ENCODE measurements at places on chromosomes 4 and X. TPM values are rescaled to one million over a fixed set of nuclear protein-coding genes. Genes with fewer than 3 reads are reported as not detected.

DNA sequence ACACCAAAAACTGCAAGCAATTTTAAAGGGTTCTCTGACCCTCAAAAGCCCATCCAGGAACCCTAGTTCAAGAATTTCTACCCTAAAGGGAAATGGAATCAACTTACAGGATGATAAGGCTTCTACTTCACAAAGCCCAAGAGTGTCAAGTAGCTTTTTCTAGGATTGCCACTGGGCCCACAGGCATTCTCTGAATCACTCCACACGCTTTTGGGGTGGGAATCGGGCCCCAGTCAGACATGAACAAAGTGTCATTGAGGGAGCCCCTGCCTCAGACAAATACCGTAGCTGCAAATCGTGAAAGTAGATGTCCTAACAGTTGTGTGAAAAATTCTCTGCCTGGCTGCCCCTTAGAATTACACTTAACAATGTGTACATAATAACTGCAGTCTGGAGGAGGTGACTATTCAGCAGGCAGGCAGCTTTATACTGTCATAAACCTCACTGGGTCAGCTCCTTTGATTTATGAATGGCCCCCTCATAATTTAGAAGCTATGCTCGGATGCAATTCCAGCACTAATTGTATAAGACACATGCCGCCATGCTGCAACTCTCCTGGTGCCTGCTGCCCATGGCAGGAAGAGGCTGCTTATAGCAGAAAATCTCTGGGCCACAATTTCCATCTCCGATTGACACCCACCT lies 36.7 kb downstream of the CHRDL1 start:
- no peak for DNase-seq

DNA sequence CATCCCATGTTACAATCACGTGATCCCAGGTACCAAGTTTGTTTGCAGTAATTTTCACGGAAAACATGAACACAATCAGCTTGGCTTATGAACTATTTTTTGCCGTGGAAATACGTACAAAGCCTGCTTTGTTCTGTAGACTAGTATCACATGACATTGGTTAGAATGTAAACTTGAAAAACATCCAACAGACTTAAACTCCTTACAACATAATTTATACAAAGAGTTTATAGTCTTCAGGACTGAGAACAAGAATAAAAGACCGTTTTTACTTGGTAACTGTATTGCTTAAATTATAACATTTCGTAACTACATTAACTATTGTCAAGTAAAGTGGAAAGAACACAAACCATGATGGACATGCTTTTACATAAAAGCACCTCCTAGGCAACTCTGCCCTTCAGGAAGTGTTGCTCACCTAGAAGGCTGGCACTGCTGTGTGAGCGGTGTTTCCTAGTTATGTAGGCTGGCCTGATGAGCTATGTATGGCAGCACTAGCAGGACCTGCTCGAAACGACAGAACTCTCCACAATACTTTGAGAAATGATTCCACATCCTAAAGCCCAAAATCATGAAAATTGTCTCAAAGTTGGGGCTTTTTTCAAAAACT lies 41.8 kb upstream of the WDR1 start:
- DNase-seq: no peak

Gene RRH
- polyA plus RNA-seq: 0.15 TPM

Gene WNK3
- polyA plus RNA-seq: 1.1 TPM

Gene HNRNPH2
- 72.4 TPM for polyA plus RNA-seq

DNA sequence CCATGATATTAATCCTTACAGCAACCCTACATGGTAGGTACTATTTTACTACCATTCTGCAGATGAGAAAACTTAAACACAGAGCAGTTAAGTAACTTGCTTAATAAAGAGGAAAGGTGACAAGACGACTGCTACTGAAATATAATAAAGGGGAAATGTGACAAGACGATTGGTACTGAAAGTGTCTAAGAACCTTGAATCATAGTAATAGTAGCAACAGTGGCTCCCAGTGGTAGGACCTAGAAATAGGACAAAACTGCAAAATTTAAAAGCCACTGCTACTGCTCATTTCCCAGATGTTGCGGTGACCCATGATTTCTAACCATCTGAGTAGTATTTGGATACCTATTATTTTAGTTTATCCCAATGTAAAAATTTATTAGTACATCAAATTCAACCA lies 89.5 kb downstream of the TASL start:
- no peak for DNase-seq

DNA sequence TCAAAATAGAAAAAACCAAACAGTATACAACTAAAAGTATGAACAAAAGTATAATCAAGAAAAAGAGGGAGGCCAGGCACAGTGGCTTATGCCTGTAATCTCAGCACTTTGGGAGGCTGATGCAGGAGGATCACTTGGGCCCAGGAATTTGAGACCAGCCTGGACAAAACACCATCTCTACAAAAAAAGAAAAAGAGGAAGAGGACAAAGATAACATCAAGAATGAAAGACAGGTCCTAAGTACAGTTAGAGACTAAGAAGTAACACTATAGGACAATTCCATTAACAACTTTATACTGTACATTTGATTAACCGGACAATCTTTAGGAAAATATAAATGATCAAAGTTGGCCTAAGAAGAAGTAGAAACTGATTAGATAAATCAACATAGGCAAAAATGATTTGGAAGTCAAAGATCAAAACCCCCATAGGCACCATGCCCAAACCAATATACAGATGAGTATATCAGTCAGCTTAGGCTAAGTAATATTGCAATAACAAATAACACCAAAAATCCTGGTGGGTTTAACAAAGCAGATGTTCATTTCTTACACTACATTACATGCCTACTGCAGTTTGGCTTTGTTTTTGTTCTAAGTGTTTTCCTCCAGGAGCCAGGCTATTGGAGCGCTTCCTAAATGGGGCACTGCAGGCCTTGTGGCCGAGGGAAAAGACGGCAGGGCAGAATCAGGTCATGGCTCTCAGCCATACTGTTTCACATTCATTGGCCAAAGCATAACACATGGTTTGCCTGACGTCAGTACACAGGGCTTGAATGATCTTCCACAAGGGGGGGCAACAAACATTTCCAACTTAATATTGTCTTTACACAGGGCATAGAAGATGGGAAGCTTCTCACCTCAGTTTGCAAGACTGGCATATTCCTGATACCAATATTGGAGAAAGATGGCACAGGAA lies 42.2 kb upstream of the HGFAC start:
- no peak for DNase-seq

Gene ZNF595
- 11.5 TPM for polyA plus RNA-seq

GRCh38 chr4:87461281-87461700 lies 38.9 kb downstream of the NUDT9 start:
- DNase-seq: no peak

- DNase-seq: no peak
Measured at GRCh38 chrX:49111791-49112190, 11.7 kb downstream of the GPKOW start.

GRCh38 chrX:42432552-42432951 lies 345.4 kb downstream of the PPP1R2C start:
- DNase-seq: peak; percentile 8

Data from small intestine (tissue), 16 donors.